ENCODE measurements at places on chromosomes 2 and 18.

GRCh38 chr2:165779706-165780105 lies 14.3 kb downstream of the GALNT3 start:
- DNase-seq = no peak

DNA sequence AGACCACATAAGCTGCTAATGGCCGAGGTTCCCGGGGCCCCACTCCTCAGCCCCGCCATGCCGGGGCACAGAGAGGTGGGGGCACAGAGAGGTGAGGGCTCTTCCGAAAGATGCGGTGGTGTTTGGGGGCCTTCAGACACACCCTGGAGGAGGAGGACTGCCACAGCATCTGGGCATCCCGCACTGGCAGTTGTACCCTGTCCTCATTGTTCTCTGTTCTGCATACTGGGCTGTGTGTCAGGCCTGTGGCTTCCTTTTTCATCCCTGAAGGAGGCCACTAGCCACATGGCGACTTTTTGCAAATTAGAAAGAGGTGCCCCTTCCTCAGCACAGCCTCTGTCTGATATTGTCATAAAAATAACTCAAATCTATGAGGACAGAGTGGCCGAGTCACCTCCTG lies 150.1 kb downstream of the CTIF start:
- no peak for DNase-seq

DNA sequence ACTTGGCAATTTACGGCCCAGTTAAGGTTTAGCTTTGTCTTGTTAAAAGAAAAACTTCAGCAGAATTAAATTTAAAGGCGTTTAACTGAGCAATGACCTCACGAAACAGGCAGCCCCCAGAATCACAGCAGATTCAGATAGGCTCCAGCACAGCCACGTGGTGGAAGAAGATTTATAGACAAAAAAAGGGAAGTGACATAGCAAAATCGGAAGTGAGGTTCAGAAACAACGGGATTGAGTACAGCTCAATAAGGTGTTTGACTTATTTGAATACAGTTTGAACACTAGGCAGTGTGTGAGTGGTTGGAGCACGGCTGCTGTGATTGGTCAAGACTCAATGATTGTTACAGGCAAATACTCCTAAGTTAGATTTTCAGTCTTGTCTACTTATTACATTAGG lies 79.8 kb downstream of the MOGAT1 start:
- DNase-seq = no peak

GRCh38 chr2:154291511-154291910 lies 407.0 kb upstream of the KCNJ3 start:
- no peak for DNase-seq

GRCh38 chr2:9769171-9770005 lies 73.9 kb upstream of the TAF1B start:
- no peak for DNase-seq
